ENCODE measurements at places on chromosomes 1 and 21.

DNA sequence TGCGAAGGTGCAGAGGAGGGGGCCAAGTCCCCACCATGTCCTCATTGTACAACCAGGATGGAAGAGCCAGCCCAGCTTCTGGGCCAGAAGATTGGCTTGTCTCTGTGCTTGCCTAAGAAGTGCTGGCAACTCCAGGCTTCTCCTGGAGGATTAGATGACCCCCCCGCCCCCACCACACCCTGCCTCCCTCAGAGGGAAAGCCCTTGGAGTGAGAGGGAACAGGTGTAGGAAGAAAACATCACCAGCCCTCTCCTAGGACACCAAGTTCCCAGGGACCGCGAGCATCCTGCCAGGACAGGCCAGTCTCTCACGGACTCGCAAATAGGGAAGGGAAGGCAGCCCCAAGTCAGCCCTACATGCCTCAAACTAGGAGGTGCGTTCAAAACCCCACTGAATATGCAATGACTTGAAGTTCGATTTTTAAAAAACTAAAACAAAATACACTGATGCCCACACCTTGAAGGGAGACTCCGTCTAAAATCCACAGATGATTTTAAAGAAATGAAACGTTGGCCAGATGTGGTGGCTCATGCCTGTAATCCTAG is 20.7 kb upstream of the SLC25A33 start:
- no peak for DNase-seq

DNA sequence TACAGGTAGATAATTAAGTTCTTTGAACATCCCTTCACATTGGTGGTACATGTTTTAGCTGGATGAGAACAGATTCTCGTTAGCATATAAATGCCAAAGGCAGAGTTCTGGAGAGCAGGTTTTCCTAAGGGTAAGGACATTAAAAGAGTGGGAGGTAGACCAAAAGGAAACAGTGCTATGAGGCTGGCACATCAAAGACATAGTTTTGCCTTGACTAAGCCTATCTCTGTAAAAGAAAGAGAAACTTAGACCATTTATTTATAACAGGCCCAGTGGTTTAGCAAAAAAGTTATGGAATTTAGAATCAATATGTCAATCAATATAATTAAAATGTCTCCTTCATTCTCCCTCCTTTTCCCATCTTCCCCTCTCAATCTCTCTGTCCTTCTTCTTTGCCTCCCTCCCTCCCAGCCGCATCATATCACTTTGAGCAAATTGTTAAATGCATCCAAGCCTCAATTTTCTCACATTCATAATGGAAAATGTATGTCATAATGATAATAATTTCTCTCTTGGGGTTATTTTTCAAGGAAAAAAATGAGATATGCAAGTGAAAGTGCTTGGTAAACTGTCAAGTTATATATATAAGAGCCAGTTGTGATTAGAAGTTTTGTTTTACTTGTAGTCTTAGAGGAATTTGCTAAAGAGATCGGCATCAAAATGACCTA is 209.9 kb upstream of the SGIP1 start:
- DNase-seq, result no peak

- DNase-seq, result peak; percentile 31
These were observed 569 bp downstream of the ATF3 start for GRCh38 chr1:212608959-212609700.

DNA sequence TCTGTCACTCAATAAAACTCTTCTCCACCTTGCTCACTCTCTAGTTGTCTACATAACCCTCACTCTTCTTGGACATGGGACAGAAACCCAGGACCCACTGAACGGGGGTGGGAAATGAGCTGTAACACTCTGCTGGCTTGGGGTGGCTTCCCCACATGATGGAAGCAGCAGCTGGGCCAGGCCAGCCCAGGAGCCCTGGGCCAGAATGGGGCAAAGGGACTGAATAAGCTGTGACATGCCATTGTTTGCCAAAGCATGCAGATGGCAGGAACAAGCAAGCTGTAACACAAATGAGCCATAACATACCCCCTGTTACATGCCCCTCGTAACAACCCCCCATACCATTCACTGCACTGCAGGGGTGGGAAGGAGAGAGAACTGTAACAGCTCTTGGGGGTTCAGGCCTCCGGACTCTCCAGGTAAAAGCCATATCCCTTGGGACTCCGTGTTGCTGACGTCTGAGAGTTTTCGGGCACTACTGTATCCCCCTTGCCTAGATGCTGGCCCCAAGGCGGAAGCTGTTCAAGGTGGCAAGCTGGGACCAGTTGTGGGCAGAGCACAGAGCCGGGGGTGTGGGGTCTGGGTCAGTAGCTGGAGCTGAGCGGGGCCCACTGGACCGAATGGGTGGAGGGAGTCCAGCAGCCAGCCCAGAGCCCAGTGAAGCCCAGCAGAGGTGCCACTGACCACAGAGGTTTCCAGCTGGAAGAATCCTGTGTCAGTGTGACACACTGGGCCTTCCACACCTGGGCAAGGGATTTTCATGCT is 56.1 kb upstream of the DMRTB1 start:
- no peak for DNase-seq

DNA sequence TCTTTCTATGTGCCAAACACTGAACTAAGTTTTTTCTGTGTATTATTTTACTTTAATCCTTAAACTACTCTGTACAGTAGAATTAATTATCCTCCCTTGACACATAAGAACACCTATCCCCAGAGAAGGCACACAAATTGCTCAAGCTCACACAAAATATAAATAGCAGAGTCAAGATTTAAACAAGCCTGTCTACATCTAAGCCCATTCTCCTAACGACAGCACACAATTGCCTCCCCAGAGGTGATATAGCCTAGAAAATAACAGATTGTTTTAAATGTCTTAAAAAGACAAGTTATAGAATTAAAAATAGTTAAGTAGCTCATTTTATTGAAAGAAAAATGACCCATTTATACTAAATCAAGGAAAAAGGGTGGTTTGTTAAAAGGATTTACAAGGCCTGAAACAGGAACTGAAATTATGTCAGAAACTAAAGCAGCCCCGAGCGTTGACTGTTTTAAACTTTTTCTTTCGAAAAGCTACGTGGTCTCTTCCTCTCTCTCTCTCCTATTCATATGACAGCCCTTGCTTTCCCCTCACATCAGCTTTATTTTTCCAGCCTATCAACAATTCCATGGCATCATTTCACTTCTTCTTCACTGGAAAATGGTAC is 30.5 kb downstream of the TNFSF18 start:
- DNase-seq, result no peak

DNA sequence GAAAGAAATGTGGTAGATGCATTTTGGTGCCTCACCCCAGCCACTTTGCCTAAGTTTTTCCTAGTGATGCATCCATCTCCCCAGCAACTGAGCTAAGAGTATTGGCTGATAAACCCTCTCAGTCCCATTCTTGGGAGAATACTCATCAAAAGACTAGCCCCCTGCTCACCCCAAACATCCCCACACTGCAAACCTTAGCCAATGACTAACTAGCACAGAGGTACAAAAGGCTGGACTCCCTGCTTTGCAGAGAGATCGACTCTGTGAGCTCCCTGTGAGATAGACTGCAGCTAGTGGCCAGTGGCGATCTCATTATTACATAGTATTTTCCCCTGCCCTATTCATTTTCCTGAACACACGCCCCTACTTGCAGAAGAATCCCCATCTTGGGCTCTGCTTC is 155.3 kb downstream of the HHIPL2 start:
- no peak for DNase-seq

- DNase-seq, result no peak
These were observed 947.5 kb downstream of the BRINP3 start for GRCh38 chr1:189530162-189530561.

All from stimulated activated CD4-positive, alpha-beta T cell treated with anti-CD3 and anti-CD28 coated beads, Interleukin-4, amount 100 ng/mL, for 4 hours (primary cell).